ENCODE measurements at places on chromosomes 3 and 15.

- DNase-seq = peak; percentile 80
Observed at GRCh38 chr15:99928429-99928981, 195.3 kb upstream of the LYSMD4 start.

DNA sequence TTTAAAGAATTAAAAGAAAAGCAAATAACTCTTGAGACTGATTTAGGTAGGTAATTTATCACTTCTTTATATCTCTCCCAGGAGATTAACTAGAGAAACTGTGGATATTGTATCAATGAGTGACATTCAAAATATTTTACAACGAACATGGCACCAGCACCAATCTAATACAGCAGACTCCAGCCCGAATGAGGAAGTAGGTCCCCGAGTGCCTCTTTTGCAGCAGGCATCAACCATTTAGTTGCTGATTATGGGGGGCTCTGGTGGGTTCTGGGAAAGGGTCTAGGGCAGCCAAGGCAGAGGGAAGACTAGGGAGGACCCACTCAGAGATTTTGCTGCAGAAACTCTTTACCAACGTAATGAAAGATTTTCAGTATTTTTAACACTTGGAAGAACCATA is 31.7 kb upstream of the TTC14 start:
- no peak for DNase-seq

- no peak for DNase-seq
Observed at GRCh38 chr15:96345560-96346399, 15.3 kb downstream of the NR2F2 start.

DNA sequence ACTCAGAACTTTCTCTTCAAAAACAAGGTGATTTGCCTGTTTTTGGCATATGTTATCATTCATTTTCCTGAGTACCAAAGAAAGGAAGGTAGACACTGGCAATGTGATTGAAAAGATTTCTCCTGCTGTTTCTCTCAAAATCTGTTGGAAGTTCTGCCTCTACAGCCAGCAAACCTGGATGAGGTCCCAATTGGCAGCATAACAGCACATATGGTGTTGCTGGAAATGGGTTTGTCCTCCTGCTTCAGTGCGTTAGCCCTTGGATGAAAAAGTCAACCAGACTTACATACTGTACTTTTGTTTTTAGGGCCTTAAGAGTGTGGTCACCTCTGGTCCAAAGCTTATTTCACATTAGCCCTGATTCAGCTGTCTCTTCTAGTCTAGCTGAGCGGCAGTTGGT is 237.6 kb upstream of the MME start:
- no peak for DNase-seq

GRCh38 chr15:100919481-100920405 is 586 bp downstream of the LRRK1 start:
- DNase-seq = no peak

- no peak for DNase-seq
Observed at GRCh38 chr3:5056111-5056391, 66.0 kb upstream of the ARL8B start.

DNA sequence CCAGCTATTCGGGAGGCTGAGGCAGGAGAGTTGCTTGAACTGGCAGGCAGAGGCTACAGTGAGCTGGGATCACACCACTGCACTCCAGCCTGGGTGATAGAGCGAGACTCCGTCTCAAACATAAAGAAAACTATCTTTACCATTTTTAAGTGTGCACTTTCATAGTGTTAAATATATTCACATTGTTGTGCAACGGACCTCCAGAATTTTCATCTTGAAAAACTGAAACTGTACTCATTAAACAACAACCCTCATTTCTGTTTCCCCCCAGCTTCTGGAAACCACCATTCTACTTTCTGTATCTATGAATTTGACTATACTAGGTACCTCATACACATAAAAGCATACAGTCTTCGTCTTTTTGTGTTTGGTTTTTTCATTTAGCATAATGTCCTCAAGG is 375.1 kb downstream of the SHQ1 start:
- no peak for DNase-seq

DNA sequence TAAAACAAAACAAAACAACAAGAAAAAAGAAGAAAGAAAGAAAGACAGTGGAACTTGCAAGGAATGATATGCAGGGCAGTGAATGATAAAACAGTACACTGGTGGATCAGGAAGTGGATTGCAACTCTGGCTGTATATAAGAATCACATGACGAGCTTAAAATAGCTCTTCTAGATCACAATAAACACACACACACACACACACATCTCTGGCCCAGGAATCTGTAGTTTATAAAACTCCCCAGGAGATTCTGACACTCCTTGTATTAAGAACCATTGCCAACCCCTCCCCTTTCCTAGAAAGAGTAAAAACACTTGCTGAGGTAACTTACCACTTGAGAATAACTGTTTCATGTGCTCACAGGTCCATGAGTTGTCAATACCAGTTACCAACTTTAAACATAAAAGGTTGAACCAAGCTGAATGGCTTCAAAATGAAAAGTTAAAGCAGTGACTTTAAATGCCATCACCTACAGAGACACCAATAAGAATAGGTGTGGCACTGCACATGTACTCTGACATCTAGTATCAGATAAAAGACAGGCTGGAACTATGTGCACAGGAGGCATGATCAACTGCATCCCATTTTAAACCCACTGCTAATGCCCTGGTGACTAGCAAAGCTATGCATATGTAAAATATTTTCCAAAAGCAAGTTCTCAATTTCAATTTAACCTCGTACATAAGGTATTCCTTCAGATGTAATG is 3.9 kb downstream of the CPOX start:
- no peak for DNase-seq

DNA sequence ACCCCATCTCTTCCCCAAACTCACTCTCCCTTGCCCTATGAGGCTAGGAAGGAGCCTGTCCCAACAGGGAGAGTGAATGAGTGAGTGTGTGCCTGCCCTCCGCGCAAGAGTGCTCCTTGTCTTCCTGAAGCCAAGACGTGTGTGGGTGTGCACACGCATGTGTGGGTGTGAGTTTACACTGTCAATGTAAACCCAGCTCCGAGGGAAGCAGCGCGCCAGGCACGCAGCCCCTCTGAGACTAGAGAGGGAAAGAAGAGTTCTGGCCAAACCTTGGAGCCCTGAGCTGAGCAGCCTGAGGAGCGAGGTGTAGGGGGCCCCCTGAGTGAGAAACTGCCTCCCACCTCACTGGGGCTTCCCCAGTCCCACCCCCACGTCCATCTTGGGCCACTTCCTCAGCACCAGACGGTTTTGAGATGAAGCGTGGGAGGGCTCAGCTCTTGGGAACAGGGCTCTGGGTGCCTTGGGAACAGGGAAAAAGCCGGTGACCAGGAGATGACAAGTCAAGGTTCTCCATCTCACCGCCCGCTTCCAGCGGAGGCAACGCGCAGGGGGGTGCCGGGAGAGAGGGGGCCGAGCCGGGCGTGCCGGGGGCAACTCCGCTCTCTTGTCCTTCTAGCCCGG is 5.1 kb downstream of the MECOM start:
- DNase-seq = no peak

- DNase-seq = no peak
Observed at GRCh38 chr3:123751433-123751832, 132.7 kb downstream of the MYLK start.

DNA sequence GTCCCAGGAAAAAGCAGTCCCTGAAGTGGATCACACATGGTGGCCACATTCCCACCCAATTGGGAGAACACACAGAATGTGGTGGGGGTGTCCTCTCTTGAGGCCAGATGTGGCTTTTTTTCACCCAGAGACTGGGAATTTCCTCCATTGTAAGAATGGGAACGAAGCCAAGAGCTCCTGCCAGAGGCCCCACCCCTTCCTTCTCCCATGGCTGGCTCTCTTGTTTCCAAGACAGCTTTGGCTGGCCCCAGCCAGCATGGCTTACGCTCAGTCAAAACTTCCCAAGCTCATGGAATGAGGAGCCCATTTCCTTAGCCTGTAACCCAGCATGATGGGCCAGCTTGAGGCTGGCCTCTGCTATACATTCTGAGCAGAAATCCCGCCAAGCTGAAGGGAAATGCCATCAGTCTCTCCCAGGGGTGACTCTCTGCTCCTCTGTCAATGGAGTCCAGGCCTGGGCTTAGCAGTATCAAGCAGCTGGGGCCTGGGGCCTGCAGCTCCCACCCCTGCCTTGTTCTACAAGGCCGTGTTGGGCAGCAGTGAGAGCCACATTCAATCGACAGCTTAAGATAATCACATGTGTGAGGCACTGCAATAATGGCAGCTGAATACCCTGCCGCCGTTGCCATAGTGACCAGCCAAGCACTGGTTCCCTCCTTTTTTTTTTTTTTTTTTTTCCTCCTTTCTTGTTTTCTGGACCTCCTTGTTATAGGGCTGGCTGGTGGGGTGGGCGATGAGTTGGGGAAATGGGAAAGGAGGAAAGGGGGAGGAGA is 142.4 kb downstream of the EPHB1 start:
- DNase-seq = no peak

DNA sequence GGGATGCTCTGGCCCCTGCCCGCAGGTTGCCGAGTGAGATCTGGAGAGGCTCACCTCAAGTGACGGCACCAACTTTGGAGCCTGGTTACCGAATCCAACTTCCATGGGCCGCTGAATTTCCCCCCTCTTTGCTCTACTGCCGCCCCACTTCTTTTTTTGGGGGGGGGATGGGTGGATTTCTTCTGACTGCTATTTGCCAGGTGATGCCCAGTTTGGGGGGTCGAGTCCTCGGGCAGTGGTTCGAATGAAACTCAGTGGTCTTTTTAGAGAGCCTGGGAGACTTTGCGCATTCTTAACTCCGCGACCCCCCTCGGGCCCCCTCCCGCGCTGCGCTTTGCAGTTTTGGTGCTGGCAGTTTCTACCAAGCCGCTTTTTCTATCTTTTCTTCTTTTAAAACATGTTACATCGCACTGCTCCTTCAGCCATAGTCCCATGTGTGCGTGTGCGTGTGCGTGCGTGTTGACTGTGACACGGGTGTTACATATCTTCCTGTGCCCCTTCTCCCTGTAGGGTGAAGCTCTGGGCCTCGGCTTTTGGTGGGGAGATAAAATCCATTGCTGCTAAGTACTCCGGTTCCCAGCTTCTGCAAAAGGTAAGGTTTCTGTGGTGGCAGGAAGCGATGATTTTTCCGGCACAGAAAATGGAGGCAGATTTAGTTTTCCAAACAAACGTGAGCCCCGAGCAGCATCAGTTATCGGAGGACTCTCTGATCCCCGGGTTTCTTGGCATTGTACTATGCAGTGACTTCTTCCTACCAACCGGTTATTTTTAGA is 837 bp downstream of the CACNA2D3 start:
- no peak for DNase-seq

DNA sequence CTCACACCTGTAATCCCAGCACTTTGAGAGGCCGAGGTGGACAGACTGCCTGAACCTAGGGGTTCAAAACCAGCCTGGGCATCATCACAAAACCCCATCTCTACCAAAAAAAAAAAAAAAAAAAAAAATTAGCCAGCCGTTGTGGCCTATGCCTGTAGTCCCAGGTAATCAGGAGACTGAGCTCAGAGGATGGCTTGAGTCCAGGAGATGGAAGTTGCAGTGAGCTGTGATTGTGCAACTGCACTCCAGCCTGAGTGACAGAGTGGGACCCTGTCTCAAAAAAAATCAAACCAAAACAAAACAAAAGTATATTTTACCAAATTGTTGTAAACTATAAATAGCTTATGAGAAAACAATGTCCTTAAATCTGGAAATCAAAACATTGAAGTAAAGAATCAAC is 34.7 kb upstream of the UBP1 start:
- no peak for DNase-seq

- DNase-seq = no peak
Observed at GRCh38 chr3:46918634-46919033, 41.1 kb downstream of the PTH1R start.

- no peak for DNase-seq
Observed at GRCh38 chr15:50940506-50940905, 32.0 kb downstream of the AP4E1 start.
